ENCODE measurements at places on chromosomes 16 and 17. TPM values are rescaled to one million over a fixed set of nuclear protein-coding genes. Genes with fewer than 3 reads are reported as not detected.
A peak's percentile ranks its signal among the peaks of the same experiment; 100 is the strongest.

Gene CD300A
- not detected for total RNA-seq

GRCh38 chr16:58329135-58329534 lies 34.3 kb upstream of the PRSS54 start:
- peak; percentile 38 for DNase-seq

Gene TTLL6
- total RNA-seq = under 0.01 TPM

- DNase-seq = no peak
Observed at GRCh38 chr17:49850772-49851386, 3.0 kb upstream of the TAC4 start.

Gene HAP1
- 0.26 TPM for total RNA-seq

DNA sequence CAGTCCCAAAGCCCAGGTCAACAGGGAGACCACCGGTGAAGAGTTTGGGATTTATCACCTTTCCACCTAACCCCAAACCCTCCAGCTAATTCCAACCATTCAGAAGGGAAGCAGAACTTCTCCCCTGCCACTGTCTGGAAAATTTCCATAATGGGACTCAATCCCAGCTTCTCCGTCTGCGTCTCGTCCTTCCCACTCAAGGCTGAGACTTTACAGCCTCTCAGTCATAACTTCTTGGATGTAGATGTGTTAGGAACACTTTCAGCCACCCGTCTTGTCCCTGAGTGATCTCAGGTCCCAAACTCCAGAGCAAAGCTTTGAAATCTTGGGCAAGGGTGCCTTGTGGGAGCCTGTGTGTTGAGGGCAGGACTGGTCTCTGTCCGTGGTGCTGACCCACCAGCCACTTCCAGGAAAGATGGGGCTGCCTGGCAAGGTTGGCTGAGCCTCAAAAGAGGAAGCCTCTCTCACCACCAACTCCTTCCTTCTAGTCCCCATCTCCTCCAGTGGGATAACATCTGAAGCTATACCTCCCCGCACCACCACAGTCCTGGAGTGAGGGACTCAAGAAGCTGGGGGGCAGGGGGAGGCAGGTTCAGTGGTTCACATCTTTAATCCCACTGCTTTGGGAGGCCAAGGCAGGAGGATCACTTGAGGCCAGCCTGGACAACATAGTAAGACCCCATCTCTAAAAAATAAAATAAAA lies 9.3 kb downstream of the GAS2L2 start:
- DNase-seq = peak; percentile 45

GRCh38 chr17:65294181-65294719 lies 157.1 kb downstream of the RGS9 start:
- DNase-seq = peak; percentile 66

DNA sequence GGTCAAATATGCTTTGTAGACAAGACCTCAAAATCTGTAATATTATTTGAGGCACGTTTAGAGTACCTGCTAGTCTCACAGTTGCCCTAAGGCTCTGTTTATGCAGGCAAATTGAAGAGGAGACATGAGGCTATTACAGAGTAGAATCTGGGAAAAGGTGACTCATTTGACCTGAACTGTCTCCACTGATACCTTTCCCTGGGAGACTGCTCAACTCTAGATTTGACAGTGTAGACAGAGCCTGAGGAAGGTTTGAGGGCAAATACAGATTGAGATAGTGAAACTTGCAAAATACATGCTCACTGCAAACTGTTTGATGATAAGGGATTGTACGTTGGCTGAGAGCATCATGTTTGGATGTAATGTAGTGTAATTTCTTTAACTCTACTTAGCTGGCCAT lies 1266.6 kb upstream of the CDH8 start:
- DNase-seq = no peak

Gene FAM83G
- total RNA-seq = 6.3 TPM

Gene FBXW10
- under 0.01 TPM for total RNA-seq

Gene ARHGDIG
- total RNA-seq = 0.77 TPM

- DNase-seq = peak; percentile 70
Observed at GRCh38 chr16:4506450-4506849, 30.3 kb downstream of the HMOX2 start.

DNA sequence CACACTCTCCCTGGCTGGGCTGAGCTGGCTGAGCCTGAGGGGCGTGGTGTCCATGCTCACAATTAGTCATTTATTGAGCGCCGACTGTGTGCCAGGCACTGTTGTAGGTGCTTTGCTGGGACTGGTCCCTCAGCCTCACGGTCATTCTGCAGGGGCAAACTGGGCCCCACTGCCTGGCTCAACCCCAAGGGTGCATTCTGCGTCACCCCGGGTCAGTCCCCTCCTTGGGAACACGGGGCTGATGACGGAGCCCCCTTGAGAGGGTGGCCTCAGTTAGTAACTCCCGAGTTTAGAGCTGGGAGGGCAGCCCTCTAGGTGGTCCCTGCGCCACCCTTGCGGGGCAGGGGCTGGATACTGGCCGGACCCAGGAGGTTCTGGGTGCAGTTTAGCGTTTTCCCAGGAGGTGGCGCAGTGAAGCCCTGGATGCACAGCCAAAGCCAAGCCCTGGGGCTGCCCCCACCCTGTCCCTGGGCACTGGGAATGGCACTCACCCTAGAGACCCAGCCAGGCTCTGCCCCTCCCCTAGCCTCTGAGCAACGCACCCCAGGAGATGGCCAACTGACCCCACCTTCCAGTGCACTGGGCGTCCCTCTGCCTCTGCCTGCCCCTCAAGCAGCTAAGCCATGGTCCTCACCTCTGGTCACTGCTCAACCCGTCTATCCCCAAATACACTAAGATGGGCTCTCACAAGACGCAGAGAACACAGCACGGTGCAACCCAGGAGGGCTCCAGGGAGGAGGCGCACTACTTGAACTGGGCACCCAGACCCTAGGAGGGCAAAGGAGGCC lies 243.2 kb upstream of the GSE1 start:
- DNase-seq = no peak

Gene GLIS2
- total RNA-seq = 2.6 TPM

- no peak for DNase-seq
Observed at GRCh38 chr17:73634629-73635028, 9.6 kb downstream of the SDK2 start.

DNA sequence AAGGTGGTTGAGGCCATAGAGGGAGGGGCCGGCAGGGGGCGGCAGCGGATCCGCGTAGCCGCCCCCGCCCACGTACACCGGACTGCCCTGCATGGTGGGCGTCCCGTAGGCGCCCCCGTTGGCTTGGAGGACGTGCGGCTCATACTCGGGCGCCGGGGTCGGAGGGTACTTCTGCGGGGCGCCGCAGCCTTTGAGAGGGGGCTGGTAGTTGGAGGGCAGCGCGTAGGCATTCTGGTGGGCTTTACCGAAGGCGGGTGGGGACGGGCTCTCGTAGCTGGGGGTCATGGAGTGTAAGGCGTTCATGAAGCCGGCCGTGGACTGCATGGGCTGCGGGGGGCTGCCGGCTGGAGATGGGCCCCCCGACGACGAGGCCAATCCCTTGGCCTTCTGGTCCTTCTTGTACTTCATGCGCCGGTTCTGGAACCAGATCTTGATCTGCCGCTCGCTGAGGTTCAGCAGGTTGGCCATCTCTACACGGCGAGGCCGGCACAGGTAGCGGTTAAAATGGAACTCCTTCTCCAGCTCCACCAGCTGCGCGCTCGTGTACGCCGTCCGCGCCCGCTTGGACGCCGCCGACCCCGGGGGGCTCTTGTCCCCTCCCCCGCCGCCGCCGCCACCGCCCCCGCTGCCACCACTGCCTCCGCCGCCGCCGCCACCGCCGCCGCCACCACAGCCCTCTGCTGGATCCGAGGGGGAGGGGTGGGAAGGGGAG lies 5.7 kb upstream of the HOXB2 start:
- DNase-seq = peak; percentile 41

DNA sequence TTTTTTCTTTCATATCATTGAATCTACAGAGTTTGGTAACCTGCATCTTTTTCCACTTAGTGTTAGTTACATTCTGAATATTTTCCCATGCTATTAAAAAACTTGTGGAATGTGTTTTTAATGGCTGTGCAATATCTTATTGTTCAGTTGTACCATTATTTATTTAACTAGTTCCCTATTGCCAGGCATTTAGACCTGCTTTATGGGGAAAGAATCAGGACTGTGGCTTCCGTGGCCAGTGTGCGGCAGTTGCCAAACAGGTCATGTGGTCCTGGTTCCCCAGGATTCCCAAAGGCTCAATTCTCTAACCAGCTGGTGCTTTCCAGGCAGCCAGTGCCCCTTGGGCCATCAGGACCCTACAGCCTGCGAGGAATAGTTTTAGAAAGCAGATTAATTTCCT lies 30.8 kb downstream of the NDEL1 start:
- peak; percentile 16 for DNase-seq

- peak; percentile 87 for DNase-seq
Observed at GRCh38 chr17:20206591-20206990, 197.4 kb downstream of the SPECC1 start.

GRCh38 chr17:47992216-47992615 lies 21.3 kb downstream of the CDK5RAP3 start:
- no peak for DNase-seq

Gene PLD6
- 7.8 TPM for total RNA-seq

DNA sequence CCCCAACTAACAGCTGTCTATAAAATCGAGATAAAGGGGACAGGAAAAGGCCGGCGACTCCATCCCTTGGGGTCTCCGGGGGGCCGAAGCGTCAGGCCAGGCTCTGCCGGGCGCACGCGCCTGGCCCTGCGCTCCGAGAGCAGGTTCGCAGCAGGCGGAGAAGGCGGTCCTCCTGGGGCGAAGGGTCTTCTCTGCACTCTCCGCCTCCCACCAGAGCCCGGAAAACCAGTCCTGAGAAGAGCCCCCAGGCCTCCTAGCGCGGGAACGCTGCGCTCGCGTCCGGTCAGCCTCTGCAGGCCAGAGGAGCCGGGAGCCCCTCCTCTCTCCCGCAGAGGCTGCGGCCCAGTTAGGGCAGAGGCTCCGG lies 5.1 kb downstream of the FOXF1 start:
- no peak for DNase-seq

Gene CPHXL2
- not detected for total RNA-seq

DNA sequence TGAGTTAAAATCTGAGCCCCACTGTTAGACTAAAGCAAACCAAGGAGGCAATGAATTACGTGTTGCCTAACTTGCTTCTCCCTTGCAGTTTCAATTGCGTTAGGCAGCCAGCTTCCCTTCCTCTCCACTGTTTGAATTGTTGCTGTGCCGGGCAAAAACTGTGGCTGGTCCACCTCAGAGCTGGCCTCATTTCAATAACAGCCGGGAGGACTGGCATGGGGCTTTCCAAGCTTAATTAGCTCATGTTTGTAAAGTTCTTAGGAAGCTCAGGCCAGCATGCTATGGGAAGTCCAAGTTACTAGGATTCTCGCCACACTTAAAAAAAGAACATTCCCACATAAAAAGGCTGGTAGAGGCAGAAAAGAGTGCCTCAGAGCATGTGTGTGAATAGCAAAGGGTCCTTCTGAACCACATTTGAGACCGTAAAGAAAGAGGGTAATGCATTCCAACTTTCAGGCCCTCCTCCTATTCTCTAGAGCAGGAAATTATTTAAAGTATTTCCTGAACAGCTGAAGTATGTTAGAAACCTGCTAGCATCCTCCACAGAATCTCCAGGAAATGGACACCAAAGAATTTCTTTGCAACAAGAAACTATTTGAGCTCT lies 79.0 kb upstream of the SMURF2 start:
- peak; percentile 33 for DNase-seq

Gene CCL15
- total RNA-seq = not detected

Gene NPIPB13
- total RNA-seq = 1.3 TPM

DNA sequence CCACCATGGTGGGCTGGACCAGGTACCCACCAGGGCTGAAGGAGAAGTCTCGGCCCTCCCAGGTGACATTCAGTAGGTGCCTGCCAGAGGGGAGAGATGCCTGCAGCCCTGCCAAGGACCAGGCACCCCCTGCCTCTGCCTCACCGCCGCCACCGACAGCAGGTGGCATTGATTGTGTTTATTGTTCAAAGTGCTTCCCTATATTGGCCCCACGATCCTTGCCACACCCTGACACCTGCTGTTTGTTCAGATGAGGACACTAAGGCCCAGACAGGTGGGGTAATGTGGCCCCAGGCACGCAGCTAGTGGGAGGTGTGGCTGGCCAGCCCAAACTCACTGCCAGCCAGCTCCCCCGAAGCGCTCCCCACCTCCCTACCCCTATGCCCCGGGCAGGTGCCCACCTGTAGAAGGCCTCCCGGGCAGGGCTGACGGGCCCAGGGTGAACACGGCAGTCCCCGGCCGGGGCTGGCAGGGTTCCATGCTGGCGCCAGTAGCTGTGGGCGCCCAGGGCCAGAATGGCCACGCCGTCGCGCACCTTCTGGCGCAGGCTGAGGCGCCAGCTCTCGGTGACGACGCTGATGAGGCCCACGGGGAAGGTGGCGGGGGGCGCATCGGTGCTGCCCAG lies 8.0 kb downstream of the GRIN2C start:
- no peak for DNase-seq

Gene CCL4L2
- total RNA-seq = not detected

- peak; percentile 32 for DNase-seq
Observed at GRCh38 chr17:74738051-74738996, 1.3 kb downstream of the RAB37 start.

DNA sequence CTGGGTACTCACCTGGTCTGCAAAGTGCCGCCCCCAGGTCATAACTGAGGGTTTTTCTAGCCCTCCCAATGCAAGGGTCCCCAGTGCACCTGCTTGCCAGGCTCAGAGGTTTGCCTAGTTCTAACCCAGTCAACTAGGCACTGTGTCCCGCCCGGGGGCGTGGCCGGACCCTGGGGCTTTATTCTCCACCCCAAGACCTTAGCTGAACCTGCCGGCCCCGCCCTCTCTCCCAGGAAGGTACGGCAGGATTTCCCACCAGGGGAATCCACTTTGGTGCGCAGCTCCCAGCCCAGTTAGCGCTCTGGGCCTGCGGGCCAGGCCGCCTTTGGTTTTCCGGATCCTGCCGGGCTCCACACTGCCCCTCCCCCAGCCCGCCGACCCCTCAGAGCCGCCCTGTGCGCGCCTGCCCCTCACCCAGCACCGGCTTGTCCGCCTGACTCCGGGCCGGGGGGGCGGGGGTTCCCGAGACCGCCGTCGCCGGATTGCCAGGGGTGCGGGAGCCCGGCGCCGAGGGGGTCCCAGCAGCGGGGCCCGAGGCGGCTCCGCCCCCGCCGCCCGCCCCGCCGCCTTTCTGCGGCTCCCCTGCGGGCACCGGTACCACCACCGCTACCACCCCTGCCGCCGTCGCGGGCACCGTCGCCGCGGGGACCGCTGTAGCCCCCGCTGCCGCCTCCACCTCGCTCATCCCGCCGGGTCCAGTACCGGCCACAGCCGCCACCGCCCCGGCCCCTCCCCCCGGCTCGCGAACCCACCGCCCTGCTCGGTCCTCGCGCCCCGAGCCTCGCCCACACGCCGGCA lies 424 bp downstream of the YBX2 start:
- DNase-seq = no peak

Gene ZNF768
- total RNA-seq = 23.9 TPM

- DNase-seq = no peak
Observed at GRCh38 chr17:41018541-41018940, 8.5 kb downstream of the KRTAP1-5 start.

Data from fibroblast of lung (primary cell).